ENCODE measurements at places on chromosomes 5 and 9.

GRCh38 chr9:81191222-81191621 lies 498.1 kb downstream of the TLE1 start:
- DNase-seq = no peak

DNA sequence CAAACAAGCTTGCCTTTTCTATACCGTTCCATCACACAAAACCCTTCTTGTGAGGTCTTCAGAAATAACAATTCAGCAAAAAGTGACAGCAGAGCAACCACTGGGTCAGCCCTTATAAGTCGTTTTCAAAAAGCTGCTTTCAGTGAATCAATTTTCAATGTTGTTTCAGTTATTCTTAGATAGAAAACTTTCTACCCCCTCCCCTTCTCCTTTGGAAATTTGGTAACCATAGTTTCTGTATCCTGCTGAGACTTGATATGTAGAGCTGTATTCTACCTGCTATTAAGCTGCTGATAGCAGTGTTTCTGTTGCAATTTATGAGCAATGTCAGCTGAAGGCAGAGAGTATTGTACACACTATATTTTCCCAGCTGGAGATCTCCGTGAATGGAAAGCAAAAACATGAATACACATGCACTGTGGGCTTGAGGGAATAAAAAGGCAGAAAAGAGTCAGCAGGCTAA lies 75.7 kb downstream of the ZNF608 start:
- no peak for DNase-seq

GRCh38 chr9:93684806-93685543 lies 108.6 kb downstream of the PHF2 start:
- DNase-seq = no peak

DNA sequence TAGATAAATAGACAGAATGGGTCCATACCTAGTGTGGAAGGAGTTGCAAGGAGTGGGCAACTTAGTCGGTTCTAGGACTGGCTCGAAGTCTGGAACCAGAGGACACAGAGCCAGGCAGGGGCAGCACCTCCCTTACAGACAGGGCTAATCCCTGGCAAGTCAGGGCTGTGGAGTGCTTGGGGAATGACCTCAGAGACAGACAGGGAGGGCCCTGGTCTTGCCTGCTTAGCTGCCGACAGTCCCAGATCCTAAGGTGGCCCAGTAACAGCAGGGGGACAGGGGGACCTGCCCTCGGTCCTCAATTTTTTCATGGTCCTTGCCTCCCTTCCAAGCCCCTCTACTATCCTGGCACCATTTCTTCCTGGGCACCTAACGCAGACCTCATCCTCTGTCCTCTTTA lies 222.4 kb upstream of the TNC start:
- DNase-seq = no peak

DNA sequence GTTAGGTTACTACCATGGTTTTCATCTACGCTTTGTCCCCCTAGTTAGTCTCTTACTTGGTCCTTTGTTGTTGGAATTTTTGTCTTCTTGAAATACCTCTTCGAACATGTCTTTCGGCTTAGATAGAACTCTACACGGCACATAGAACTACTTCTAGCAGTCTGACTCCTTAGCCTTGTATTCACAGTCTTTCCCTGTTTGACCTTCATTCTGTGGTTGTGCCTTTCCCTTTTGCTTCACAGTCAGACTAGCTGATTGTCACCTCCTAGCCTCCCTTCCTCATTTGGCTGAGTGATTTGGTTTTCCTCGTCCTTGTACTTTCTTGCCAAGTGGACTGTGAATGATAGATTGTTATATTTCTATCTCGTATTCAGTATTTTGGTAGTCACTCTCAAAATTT lies 10.7 kb downstream of the SMAD5 start:
- DNase-seq = no peak

GRCh38 chr9:115171921-115172388 lies 54.0 kb upstream of the TNC start:
- DNase-seq = no peak

DNA sequence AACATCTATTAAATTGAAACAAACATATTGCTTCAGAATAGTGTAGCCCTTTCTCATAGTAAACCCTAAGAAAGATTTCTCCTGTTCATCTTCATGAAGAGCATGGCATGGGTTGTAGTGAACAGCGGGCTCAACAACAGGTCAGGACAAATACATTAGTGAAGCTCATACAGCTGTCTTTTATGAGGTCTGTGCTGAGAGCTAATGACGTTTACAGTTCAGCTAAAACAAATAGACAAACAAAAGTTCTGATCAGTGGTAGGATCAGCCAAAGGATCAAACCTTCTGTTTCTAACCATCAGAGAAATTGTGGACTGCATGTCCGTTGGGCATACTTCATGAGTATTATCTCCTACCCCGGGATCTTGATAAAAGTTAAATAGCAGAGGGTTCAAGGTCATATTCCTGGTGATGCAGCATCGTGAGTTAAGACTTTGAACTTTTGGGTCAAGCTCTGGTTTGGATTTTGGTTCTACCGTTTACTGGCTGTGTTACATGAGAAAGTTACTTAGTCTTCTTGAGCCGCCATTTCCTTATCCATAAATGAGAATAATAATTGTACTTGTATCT lies 37.9 kb downstream of the ACO1 start:
- DNase-seq = no peak

- no peak for DNase-seq
These were observed 38.9 kb upstream of the SLC25A51 start for GRCh38 chr9:37942621-37943344.

DNA sequence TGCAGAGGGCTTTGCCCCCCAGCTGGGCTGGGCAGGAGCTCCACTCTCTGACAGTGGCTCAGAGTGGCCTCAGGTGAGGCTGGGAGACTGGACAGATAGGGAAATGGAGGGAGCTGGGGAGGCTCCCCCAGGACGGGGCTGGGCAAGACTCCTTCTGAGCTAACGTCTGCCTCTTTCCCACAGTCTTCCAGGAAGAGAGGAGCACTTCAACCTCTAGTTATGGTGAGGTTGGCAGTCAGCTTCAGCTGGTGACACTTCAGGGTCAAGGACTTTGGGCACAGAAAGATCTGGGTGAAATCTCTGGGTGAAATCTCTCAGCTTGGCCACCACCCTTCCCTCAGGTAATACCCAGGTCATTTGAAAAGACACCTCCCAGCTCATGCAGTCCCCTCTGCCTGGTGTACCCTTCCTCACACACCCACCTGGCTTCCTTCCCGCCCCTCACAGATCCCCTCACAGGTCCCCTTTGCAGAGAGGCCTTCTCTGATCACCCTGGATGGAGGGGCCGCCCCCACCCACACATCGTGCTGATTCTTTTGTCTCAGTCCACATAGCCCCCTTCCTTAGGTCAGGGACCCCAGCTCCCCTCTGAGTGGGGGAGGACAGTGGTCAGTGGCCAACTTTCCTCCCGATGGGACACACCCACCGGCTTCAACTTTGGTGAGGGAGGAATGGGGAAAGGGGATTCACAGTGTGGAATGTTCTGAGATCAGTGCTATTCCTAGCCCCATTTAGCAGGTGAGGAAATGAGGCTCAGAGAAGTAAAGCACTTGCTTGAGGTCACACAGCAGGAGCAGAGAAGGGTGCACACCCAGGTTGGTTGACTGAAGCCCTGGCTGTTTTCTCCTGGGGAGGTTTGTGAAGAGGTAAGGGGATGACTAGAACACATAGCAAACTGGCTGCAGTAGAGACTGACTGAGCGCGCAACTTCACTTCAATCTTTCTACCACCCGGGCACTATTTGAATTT lies 15.8 kb upstream of the NEURL1B start:
- DNase-seq = no peak

GRCh38 chr5:178793151-178793550 lies 62.7 kb upstream of the ZNF354A start:
- DNase-seq = peak; percentile 16

DNA sequence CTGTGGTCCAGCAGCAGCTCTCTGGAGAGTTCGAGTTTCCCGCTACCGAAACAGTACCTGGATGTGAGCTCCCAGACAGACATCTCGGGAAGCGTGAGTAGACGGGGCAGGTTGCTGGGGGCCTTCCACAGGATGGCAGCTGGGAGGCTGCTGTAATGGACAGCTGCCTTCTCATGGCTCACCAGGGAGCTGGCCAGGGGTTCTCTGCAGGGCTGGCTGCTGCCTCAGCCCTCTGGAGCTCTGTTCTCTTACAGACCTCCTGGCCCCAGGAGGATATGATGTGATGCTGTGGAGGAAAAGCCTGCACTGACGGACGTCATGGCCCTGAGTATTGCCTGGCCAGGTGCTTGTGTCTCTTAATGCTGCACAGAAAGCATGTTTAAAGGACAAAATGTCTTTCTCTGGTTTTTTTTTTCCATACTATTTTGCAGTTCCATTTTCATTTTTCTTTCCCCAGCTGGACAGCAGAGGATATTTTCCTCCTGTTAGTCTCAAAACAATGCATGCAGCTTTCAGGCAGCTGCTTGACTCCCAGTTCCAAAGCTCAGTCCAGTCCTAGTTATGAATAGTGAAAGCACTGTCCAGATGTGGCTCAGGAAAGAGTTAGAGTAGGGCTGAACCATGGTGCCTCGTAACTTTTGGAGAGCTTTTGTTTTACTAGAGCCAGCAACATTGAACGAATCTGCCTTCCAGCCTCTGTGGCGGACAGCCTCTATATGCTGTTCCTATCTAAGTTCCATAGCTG lies 77.5 kb upstream of the RARS1 start:
- no peak for DNase-seq

GRCh38 chr5:120528609-120529008 lies 64.5 kb downstream of the PRR16 start:
- DNase-seq = no peak

- DNase-seq = no peak
These were observed 42.5 kb upstream of the SH3PXD2B start for GRCh38 chr5:172496671-172497371.

- no peak for DNase-seq
These were observed 7.7 kb upstream of the NFIB start for GRCh38 chr9:14321517-14322130.

GRCh38 chr9:98580956-98581355 lies 127.8 kb downstream of the GABBR2 start:
- no peak for DNase-seq

GRCh38 chr9:99013550-99013949 lies 69.8 kb downstream of the COL15A1 start:
- DNase-seq = no peak

- no peak for DNase-seq
These were observed 143.6 kb upstream of the EFNA5 start for GRCh38 chr5:107814183-107814827.

DNA sequence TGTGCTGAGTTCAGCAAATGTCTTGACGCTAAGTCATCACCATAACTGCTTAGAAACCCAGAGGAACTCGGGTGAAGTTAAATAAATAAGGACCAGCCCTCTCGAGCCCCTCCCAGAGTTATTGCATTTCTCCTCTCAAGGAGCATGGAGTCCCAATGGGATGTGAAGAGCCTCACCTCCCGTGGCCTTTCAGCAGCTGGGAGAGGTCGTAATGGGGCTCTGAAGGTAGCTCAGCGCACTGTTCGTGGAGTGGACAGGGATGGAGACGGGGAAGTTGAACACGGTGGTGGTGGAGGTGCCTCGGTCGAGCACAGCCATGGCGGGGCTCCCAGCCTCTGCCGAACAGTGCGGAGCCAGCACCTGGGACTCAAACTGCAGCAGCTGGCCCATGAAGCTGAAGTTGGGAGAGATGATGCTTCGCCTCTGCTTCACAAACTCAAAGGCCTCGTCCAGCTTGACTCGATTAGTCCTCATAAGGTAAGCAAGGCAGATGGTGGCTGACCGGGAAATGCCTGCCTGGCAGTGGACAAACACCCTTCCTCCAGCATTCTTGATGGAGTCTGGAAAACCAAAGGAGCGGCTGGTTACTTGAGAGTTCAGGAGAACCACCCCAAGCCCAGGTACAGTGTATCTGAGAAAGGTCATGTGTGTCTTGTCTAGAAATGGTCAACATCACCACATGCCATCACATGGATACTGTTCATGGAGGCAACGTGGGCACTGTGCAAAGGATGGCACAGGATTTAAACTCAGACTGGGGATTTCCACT lies 2.2 kb downstream of the DUSP1 start:
- DNase-seq = no peak

- no peak for DNase-seq
These were observed 115.9 kb downstream of the CDC42SE2 start for GRCh38 chr5:131379723-131380122.
